Glutamatergic neuron (in vitro differentiated cells): ENCODE measurements at places on chromosomes 2 and 18. TPM values are rescaled to one million over a fixed set of nuclear protein-coding genes. Genes with fewer than 3 reads are reported as not detected.

DNA sequence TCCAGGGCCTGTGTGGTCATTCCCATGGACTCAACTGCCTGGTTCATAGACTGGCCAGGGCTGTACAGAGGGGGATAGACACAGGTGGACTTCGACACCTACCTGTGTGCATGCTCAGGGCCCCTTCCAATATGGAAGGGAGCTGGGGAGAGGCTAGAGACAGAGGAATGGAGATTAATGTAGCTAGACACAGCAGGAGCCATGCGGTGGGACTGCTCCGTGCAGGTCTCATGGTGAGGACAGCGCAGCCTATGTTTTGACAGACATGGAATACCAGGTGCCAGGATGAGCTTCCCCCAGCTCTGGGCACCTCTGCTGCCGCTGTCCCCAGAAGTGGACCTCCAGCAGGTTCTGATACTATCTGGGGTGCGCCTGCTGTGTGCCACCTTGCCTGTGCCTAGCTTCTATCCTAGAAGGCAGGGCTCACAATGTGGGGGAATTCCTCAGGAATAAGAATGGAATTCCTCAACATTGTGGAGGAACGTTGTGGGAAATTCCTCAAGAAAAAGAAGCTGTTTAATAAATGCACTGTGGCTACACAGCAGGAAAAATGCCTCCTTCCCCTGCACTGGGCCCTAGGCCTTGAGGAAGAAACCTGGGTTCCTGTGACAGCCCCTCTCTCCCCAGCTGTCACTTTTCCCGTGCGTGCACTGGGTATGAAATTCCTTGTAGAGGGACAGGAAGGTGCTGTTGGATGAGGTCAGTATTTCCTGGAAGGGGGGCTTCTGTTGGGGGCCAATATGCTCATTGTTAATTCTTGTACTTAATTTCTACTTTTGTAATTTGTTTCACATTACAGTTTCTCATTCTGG, 7.3 kb downstream of the IL1R1 start:
- no peaks in the 10 kb centered on the region for H3K4me1 ChIP-seq
- H3K36me3 ChIP-seq: peaks cover 6% of the 10 kb centered on the region
- no peaks in the 10 kb centered on the region for H3K27me3 ChIP-seq
- H3K4me3 ChIP-seq: no peak overlapping the region

GRCh38 chr2:239599299-239599698, 198.5 kb upstream of the HDAC4 start:
- no peak overlapping the region for H3K4me3 ChIP-seq
- DNase-seq: no peak
- H3K27me3 ChIP-seq: no peaks in the 10 kb centered on the region
- peaks cover 7% of the 10 kb centered on the region for H3K36me3 ChIP-seq

OSBPL1A gene
- 27.5 TPM for total RNA-seq

DNA sequence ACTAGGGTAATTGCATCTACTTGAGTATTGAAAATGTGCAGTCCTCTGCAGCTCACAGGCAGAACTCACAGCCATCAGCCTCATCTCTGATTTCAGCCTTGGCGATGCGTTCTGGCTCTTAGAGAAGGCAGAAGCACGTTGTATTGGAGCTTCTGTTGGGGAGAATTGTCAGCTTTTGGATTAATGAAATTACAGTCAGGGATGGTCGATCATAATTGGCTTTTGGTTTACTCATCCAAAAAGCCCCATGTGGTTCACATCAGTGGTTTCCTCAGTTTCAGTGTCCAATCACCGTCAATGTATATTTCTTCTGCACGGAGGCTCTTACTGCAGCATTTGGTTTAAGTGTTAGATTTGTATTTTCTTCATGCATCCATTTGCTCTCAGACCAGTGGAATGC, 218.5 kb upstream of the SOX11 start:
- H3K27me3 ChIP-seq: no peaks in the 10 kb centered on the region
- H3K4me3 ChIP-seq: no peak overlapping the region
- peak overlapping the region; percentile 3 for H3K27ac ChIP-seq
- H3K36me3 ChIP-seq: no peaks in the 10 kb centered on the region

- peak; percentile 37 for DNase-seq
- H3K27ac ChIP-seq: no peak overlapping the region
- H3K4me1 ChIP-seq: peaks cover 8% of the 10 kb centered on the region
- H3K27me3 ChIP-seq: peaks cover 42% of the 10 kb centered on the region
- no peaks in the 10 kb centered on the region for H3K36me3 ChIP-seq
These were observed 5.8 kb upstream of the SIX3 start for GRCh38 chr2:44935729-44936098.

DNA sequence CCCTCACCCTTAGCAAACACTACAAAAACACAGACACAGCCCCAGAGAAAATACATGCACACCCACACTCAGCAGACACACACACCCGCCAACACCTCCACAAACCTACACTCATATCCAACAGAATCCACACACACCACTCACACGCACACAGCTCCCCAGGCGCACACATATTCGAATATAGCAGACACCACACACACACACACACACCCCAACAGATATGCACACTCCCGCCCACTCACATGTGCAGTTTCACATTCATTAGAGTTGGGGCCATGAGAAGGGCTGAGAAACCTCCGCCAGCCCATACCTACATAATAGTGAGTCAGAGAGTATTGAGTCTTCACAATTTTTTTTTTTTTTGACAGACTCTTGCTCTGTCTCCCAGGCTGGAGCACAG, 29.4 kb upstream of the NOTO start:
- peaks cover 2% of the 10 kb centered on the region for H3K4me1 ChIP-seq
- no peaks in the 10 kb centered on the region for H3K36me3 ChIP-seq
- no peak overlapping the region for H3K4me3 ChIP-seq
- DNase-seq: no peak

- peaks cover 31% of the 10 kb centered on the region for H3K4me1 ChIP-seq
- peaks cover 5% of the 10 kb centered on the region for H3K27me3 ChIP-seq
- peaks cover 4% of the 10 kb centered on the region for H3K36me3 ChIP-seq
- peak overlapping the region; percentile 69 for H3K4me3 ChIP-seq
- H3K27ac ChIP-seq: peak overlapping the region; percentile 93
- no peak for DNase-seq
These were observed 181.6 kb downstream of the AFF3 start for GRCh38 chr2:99960790-99961189.

MC4R gene
- total RNA-seq: not detected

DNA sequence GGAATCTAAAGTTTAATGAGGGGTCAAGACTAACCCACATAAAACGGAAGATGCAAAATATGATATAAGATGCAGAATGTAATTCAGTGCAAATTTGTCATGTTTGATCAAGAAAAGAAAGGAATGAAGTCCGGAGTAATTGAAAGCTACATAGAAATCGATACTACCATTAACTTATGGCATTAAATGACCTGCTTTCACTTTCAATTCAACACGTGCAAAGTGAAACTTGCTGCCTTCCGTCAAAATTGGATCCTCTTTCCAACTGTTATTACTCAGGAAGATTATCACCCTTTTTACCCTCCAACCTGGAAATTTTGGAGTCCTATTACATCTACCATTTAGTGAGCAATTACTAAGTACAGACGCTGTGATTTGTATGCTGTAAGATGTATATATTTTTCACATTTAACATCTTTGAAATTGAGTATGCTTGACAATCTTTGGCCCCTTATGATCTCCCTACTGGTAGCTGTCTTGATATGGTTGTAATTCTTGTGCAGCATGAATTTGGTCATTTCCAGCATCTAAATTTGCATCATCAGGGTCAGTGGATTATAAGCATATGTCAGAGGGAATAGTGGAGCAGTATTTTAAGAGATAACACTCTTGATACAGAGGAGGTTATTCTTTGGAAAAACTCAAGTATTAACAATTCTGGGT, 18.6 kb downstream of the UNC80 start:
- H3K36me3 ChIP-seq: peaks cover 6% of the 10 kb centered on the region
- peaks cover 3% of the 10 kb centered on the region for H3K4me1 ChIP-seq
- H3K27ac ChIP-seq: no peak overlapping the region
- H3K4me3 ChIP-seq: no peak overlapping the region
